ENCODE measurements at places on chromosomes 1 and 21. TPM values are rescaled to one million over a fixed set of nuclear protein-coding genes. Genes with fewer than 3 reads are reported as not detected.
A peak's percentile ranks its signal among the peaks of the same experiment; 100 is the strongest.

- DNase-seq, result no peak
Measured at GRCh38 chr1:175219774-175220173, 27.2 kb upstream of the KIAA0040 start.

DNA sequence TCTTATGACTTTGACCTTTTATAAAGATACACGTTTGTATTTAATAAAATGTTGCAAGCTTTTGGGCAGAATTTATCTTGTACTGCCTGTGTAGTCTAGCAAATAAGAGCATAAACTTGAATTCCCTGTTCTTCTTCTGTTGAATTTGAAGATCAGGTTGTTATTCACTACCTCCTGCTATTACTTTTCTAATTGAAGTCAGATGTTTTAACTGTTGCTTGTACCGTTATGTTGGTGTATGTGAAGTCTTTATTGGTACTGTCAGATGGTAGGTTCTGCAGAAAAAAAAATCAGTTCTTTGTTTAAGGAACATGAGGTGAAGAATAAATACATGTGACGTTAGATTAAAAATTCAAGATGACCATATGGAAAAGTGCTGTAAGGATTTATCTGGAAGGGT, 69.1 kb downstream of the DYRK1A start:
- no peak for DNase-seq

DNA sequence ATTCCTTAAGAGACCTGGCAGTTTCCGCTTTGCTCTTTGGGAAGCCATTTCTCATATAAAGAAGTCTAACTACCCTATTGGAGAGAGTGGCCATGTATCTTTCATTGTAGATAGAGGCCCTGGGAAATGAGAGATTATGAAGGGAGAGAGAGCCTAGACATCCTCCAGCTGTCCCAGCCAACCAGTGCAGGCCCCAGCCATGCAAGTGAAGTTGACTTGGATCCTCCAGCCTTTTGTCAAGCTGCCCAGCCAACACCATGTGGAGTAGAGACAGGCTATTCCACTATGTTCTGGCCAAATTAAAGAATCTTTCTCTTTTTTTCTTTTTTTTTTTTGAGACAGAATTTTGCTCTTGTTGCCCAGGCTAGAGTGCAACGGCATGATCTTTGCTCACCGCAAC, 7.1 kb upstream of the ANP32E start:
- no peak for DNase-seq

DNA sequence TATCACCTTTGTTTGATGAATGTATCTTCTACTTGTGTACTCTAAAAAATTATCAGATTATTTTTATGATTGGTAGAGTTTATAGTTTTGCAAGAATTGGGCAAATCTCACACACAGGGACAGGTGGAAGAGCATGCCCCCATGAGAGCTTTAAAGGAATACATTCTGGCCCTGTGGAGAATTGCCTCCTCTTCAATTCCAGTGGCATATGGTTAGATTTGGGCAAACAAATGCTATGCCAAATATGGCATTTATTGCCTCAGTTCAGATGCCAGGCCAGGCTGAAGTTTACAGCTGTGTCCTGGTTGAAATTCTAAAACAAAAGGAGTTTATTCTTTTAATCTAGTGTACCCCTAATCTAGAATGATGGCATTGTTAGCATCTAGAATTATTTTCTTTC, 162.4 kb upstream of the CACYBP start:
- DNase-seq, result no peak

DNA sequence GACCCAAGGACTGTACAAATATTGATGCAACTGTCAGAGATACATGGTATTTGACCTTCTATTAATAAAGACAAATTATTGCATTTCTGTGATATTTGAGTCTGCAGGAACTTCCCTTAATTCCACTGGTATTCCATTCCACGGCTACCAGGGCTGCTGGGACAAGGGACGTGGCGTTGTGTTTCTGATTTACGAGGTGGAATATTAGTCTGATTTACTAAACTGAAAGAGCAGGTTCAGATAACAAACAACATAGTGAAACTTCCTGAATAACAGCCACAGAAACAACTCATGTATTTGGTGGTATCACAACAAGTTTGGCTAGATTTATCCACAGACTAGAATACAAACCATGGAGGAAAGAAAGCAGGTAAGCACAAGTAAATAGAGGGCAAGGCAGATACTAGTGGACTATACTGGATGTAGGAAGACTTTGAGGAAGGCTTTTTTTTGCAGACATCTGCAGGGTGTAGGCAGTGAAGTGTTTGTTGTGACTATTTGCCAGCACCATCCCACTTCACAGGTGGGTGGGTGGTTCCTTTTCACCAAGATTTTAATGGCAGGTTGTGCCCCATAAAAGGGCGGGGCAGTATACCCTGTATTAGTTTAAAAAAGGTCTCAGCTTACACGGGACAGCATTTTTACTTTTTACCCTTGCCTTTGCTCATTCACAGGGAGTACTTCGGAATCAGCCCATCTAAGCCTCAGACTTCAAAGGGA, 100.4 kb downstream of the FGGY start:
- DNase-seq, result no peak

GRCh38 chr1:62263006-62263813, 56.0 kb downstream of the KANK4 start:
- no peak for DNase-seq

- no peak for DNase-seq
Measured at GRCh38 chr21:41876928-41877652, 2.1 kb downstream of the PRDM15 start.

The REG4 gene
- not detected for total RNA-seq

DNA sequence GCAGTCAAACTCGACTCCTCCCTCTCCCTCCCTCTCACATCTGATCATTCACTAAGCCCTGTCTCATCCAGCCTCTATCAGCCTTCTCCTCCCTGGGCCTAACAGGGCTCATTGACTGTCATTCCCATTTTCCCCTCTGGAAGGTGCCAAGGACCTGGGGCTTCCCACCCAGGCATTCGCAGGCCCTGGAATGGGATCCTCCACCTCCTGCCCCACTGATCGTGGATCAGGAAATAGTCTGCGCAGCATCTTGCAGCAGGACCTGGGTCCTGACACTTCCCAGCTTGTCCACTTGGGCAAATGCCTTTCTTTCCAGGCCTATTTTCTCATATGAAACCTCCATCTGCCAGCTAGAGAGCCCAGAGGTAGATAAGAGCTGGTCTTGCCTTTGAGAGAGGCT, 71.2 kb upstream of the ZC3H12A start:
- DNase-seq, result no peak

GRCh38 chr1:100387657-100388350, 35.5 kb downstream of the CDC14A start:
- peak; percentile 65 for DNase-seq

DNA sequence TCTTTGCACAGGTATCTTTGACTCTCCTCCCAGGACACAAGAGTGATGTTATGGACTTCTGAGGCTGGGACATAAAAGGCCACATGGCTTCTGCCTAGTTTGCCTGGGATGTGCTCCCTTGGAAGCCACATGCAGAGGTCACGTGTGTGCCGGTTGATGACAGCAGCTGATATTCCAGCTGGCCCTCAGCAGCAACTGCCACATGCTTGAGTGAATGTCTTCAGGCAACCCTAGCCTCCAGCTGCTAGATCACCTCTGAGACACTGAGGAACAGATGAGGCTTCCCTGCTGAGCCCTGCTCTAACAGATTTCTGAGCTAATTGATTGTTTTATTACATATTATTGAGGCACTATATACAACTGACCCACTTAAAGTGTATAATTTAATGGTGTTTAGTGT, 11.6 kb upstream of the AKR7A3 start:
- no peak for DNase-seq

GRCh38 chr1:31957701-31958674, 19.8 kb upstream of the PTP4A2 start:
- no peak for DNase-seq

The NT5C1A gene
- total RNA-seq, result not detected

GRCh38 chr1:52592637-52593323, 9.4 kb upstream of the GPX7 start:
- no peak for DNase-seq

The SH3BGR gene
- 2.2 TPM for total RNA-seq

DNA sequence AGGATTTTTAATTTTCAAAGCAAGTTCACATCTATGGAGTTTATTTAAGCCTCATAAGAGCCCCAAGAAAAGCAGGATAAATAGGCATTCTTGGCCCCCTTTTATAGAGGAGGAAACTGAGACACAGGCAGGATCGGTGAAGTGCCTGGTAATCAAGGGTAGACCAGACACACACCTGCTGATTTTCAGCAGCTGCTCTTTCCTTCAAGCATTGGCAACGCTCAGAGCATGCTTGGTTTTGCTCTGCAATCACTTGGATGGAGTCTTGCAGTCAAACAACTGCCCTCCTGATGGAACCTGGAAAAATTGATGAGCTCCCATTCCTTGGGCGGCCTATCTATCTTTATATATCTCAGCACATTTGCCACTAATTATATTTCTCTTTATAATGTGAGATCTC, 478.9 kb upstream of the CAMK1G start:
- no peak for DNase-seq

The TIAM1 gene
- total RNA-seq, result 0.43 TPM

DNA sequence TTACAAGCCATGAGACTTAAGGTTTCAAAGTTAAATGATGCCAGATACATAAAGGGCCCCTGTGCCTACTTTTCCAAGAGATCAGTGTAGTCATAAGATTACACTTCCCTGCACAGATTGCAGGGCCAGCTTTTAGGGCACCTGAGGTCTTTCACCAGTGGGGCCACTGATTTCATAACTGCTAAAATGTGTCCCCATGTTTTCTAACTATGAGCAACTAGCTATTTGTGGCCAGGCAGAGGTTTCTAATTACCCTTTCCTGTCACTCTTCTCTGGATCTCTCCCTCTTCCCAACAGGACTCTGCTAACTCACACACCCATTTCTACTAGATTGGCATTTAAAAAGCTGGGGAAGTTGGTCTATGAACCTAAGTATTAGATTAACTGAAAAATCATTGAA, 207.1 kb upstream of the SGIP1 start:
- no peak for DNase-seq

Measured in fibroblast of villous mesenchyme (primary cell).